ENCODE measurements at places on chromosomes 2 and 18.

DNA sequence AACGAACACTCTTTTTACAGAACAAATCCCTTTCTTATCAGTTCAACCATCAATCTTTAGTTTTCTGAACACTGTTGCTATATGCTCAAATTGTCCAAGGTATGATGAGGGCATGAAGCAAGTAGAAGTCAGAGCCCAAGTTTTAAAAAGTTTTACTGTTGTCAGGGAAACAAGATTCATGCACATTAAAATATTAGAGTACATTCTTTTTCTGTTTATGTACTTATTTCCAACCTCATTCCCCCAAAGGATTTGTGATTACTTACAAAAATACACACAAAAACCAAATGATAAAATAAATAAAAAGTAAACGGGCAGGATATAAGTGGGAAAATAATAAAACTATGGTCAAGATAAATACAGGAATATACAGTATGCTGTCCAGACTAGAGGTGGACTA, 15.4 kb downstream of the NCKAP5 start:
- no peak for DNase-seq

DNA sequence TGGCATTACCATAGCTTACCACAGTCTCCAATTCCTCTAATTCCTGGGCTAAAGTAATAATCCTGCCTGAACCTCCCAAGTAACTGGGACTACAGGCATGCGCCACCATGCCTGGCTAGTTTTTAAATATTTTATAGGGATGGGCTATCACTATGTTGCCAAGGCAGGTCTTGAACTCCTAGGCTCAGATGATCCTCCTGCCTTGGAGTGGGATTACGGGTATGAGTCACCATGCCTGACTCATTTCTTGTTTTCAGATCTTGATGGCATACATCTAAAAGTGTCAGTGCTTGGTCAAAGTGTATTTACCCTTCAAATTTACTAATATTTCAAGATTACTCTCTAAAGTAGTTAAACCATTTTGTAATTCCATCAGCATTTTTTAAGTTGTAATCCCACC, 9.4 kb upstream of the SOCS6 start:
- no peak for DNase-seq

DNA sequence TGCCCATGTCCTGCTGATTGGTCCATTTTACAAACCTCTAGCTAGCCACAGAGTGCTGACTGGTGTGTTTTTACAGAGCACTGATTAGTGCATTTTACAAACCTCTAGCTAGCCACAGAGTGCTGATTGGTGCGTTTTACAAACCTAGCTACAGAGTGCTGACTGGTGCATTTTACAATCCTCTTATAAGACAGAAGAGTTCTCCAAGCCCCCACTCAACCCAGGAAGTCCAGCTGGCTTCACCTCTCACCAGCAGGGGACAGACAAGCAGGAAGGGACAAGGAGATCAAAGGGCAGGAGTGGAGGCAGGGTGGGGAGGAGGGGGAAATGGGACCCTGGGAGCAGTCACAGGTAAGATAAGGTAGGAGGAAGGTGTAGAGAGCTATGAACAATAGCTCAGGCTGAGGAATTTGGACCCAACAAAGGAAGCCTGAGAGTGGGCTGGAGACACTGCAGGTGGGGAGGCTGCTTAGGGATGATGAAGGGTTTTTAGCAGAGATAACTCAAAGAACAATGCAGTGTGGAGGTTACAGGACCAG, 37.1 kb downstream of the SH2D6 start:
- DNase-seq: no peak

DNA sequence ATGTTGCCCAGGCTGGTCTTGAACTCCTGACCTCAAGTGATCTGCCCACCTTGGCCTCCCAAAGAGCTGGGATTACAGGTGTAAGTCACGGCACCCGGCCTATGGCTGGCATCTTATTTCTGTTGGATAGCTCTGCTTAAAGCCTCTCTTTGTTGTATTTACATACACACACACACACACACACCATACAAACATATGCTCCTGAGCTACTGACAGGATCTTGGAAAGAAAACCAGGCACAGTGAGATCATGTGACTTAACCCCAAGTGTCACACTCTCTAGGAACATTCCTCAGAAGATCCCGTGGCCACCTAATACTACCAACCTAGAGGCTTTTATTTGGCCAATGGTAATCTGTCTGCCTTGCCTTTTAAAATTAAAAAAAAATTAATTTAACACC, 85.1 kb upstream of the HAAO start:
- DNase-seq: no peak

- DNase-seq: no peak
Measured at GRCh38 chr18:62338446-62339105, 13.5 kb downstream of the TNFRSF11A start.

DNA sequence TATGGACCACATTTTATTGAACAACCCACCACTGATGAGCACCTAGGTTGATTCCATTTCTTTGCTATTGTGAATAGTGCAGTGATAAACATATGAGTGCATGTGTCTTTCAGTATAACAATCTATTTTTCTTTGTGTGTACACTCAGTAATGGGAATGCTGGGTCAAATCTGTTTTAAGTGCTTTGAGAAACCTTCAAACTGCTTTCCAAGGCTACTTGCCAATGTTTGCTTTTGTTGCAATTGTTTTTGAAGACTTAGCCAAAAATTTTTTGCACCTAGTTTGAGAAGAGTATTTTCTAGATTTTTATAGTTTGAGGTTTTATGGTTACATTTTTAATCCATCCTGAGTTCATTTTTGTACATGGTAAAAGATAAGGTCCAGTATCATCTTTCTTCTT, 587.4 kb upstream of the SETBP1 start:
- no peak for DNase-seq

- no peak for DNase-seq
Measured at GRCh38 chr2:227826019-227826521, 12.4 kb downstream of the CCL20 start.

- no peak for DNase-seq
Measured at GRCh38 chr2:57907411-57907810, 139.2 kb upstream of the VRK2 start.

DNA sequence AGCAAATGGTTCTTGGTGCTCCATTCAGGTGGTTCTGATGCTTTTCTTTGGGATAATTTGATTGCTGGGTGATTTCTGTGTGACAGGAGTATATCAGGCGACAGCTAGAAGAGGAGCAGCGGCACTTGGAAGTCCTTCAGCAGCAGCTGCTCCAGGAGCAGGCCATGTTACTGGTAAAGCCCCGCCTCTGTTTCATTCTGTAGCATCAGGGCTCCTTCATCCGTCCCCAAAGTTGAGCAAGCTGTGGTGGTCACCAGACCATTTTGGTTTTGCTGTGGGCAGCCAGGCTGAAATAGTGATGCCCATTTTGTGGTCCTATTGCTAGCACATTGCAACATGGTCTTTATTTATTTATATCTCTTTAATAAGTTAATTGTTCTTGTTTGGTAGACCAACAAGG, 132.8 kb upstream of the IL1R2 start:
- DNase-seq: no peak
